Activated T-cell treated with anti-CD3 and anti-CD28 coated beads, Interleukin-2, amount 50 U/mL, for 4 hours (primary cell): ENCODE measurements at places on chromosomes 2 and 18. TPM values are rescaled to one million over a fixed set of nuclear protein-coding genes. Genes with fewer than 3 reads are reported as not detected.
A peak's percentile ranks its signal among the peaks of the same experiment; 100 is the strongest.

GRCh38 chr2:223081789-223082188 lies 29.8 kb downstream of the KCNE4 start:
- no peak for DNase-seq

DNA sequence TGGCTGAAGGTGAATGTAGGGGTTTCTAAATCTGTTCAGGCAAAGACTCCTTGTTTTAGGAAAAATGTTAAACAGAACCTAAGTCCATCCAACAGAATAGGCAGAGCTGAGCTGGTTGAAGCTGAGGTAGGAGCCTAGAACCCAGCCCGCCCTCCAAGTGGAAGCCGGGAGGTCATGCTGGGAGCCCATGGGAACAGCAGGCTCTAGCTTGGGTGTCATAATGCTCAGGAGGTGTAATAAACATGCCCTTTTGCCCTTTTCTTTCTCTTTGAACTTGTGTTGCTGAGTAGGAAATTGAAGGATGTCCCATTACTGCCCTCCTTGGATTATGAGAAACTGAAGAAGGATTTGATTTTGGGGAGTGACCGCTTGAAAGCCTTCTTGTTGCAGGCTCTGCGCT lies 60.3 kb downstream of the ARMC9 start:
- DNase-seq, result no peak

- DNase-seq, result no peak
Observed at GRCh38 chr2:152701198-152701597, 16.1 kb downstream of the PRPF40A start.

The STAT4 gene
- 71.7 TPM for total RNA-seq

The LYPD6 gene
- total RNA-seq, result not detected

DNA sequence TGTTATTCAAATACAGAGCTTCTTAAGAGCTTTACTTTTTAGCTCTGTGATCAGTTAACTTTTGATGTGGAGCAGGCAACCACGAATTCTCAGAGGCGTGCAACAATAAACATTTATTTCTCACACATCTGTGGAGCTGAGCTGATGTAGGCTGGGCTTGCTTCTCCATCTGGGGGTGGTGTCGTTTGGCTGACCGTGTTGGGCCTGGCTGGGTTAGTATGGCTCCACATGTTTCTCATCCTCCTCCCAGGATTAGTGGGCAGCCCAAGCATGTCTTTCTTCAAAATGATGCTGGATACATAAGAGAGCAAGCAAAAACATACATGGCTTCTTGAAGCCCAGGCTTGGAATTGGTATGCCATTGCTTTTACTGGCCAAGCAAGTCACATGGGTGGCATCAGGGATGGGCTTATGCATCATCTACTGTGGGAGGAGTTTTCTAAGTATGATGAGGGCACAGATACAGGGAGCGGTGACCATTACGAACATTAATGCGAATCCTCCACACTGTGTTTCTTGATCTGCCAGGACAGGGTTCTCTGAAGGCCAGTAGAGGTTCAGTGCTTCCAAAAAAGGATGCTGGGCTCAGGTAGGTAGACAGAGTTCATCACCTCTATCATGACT lies 157.0 kb upstream of the TNP1 start:
- DNase-seq, result no peak

The GNAL gene
- total RNA-seq, result 0.13 TPM

DNA sequence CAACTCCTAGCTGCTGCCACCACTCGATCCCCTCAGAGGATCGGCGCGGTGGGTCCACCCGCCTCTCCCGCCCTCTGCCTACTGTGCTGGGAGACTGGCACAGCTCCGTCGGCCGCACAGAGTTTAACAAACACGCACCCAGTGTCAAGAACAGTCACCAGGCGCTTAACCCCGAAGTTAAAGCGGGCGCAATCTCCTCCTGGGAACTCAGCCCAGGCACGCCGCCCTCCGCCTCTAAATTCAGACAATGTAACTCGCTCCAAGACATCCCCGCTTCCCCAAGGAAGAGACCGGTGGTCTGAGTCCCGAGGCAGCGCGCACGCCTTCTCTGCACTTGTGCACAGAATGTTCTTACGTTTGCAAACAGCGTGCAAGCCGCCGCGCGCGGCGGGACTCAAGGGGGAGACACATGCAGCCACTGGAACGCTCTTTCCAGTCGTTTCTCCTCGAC lies 533 bp downstream of the CXCR4 start:
- peak; percentile 51 for DNase-seq

DNA sequence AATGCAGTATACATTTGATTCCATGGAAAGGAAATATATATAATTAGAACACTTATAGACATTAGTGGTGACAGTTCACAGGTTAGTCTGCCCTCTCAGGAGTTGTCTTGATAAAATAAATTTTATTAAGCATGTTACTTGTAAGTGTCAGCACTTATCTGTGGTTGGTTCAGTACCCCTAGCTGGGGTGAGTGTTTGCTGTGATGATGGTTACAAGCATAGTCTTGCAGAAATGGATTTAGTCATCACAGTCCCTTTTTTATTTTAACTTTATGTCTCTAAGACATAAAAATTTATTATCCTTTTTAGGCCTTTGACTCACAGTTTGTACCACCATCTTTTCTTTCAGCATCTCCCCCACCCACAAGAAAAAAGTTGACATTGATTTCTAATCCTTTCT lies 52.1 kb downstream of the NCK2 start:
- DNase-seq, result no peak

GRCh38 chr2:8316356-8316755 lies 365.5 kb upstream of the ID2 start:
- DNase-seq, result no peak

The ATG16L1 gene
- total RNA-seq, result 37.8 TPM

- DNase-seq, result no peak
Observed at GRCh38 chr18:43533371-43533770, 256.1 kb upstream of the SYT4 start.

DNA sequence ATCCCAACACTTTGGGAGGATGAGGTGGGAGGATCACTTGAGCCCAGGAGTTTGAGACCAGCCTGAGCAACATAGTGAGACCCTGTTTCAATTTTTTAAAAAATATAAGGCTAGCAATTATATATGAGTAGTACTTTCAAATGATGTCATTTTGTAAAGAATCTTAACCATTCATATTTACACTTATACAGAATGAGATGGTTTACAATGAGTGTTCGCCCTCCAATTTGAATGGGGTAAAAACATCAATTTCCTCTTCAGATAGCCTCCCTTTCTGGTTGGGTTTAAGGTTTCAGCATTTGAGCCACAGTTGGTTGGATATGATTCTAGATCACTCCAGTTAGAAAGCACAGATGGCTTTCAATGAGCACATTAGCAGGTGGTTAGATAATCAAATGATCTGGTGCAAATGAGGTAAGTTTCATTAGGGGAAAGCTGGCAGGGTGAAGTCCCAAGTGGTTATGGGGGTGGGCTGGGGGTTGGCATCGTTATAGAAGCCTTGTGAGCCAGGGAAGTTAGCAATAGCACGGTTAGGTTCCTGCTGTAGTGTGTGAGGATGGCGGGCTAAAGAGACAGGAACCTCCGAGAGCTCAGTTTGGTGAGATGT lies 63.9 kb downstream of the TRPM8 start:
- no peak for DNase-seq
